ENCODE measurements at places on chromosomes 12 and 14. TPM values are rescaled to one million over a fixed set of nuclear protein-coding genes. Genes with fewer than 3 reads are reported as not detected.

LRTM2 gene
- not detected for polyA plus RNA-seq

KCNK10 gene
- not detected for polyA plus RNA-seq

CLEC14A gene
- polyA plus RNA-seq, result not detected

PRICKLE1 gene
- polyA plus RNA-seq, result 0.38 TPM

DNA sequence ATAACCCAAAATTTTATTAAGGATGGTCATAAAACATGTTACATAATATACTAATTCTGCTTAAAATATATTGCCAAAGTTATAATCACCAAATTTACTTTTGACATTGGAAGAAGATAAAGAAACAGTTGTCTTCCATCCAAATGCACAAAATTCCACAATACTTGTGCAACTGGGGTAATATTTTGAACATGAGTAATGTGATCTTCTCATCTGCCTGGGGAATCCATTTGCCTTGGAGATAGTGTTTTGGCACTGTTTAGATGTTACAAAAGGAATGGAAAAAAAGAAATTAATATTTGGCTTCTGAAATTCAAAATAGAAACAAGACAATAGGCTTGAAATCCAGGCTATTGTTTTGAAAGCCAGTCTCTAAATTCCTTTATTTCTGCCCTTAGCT is 9.1 kb downstream of the GPR19 start:
- H3K4me1 ChIP-seq, result no peaks in the 10 kb centered on the region
- DNase-seq, result no peak
- no peak overlapping the region for H3K27ac ChIP-seq
- H3K4me3 ChIP-seq, result no peak overlapping the region
- H3K36me3 ChIP-seq, result no peaks in the 10 kb centered on the region

DNA sequence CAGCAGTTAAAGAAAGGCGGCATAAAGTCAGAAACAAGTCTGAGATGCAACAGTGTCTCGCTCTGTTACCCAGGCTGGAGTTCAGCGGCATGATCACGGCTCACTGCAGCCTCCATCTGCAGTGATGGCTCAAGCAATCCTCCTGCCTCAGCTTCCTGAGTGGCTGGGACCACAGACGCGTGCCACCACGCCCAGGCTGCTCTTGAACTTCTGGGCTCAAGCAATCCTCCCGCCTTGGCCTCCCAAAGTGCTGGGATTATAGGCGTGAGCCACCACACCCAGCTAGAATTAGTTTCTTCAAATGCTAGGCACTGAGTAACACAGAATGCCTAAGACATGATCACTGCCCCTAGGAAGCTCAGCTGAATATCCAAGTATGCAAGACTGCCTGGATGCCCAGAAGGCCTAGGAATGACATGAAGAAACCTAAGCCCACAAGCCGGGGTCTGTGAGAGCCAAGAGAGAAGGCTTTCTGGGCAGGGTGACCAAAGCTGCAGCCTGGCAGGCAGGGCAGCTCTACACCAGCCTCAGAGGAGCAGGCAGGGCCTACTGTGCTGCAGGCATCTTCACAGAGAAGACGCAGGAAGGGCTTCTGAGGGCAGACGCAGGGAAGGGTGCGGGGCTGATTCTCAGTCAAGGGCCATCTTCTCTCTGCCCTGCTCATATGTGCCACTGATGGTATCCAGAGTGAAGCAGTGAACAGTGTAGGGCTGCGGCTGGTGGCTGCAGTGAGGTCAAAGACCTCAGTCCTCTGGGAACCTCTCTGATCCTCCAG is 4.3 kb upstream of the PPP2R5C start:
- peak overlapping the region; percentile 85 for H3K27ac ChIP-seq
- H3K4me1 ChIP-seq, result peaks cover 29% of the 10 kb centered on the region
- peak overlapping the region; percentile 33 for H3K4me3 ChIP-seq
- H3K27me3 ChIP-seq, result peaks cover 18% of the 10 kb centered on the region
- H3K36me3 ChIP-seq, result no peaks in the 10 kb centered on the region

DNA sequence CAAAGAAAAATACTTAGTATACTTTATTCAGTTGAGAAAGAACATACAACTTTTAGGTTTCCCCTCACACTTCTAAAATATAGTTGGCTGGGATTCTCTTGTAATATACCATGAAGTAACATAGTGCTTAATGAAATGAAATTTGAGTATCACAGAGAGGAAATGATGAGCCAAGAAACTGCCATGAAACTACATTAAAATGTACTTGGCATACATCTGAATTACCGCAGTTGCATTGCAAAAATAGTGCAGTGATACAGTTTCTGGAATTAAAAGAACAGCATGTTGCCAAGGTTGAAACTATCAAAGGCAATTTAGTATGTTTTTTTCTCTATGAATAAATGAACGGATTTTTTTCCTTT is 389.2 kb downstream of the TMEM117 start:
- no peak for DNase-seq
- H3K27ac ChIP-seq, result no peak overlapping the region
- H3K27me3 ChIP-seq, result peaks cover 2% of the 10 kb centered on the region
- no peaks in the 10 kb centered on the region for H3K36me3 ChIP-seq

DNA sequence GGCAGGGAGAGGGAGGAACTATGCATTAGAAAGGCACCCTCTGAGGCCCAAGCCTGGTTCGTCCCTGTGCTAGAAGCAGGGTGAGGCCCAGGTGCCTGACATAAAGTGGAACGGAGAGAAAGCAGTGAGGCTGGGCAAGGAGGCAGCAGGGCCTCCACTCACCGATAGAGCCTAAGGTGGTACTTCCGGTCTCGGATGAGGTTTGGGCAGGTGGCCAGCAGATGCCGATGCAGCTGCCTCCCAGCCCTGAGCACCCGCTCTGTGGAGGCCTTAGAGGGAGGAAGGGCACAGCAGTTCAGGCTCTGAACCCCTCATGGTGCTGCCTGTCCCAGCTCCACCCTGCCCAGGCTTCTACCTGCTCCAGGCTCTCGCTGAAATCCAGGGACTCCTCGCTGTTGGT is 7.1 kb downstream of the RAPGEF3 start:
- H3K27me3 ChIP-seq, result no peaks in the 10 kb centered on the region
- no peaks in the 10 kb centered on the region for H3K4me1 ChIP-seq
- no peak overlapping the region for H3K27ac ChIP-seq
- no peak overlapping the region for H3K4me3 ChIP-seq

DNA sequence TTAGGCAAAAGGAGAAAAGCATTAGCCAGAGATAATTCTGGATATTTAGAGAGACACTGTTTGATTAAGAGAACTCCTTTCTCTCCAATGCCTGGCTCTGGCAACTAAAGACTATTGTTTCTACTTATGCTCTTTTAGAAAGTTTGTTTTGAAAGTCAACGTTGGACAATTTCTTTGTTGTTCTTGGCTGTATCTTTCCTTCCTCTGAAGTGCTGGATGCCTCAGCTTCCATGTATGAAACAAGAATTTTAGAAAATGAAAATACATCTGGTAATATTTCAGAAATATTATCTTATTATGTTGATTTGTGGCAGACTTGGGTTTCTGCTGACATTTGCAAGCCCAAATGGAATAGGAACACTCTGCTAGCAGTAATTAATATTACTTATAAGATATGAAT is 382.6 kb downstream of the SNAPC1 start:
- H3K27me3 ChIP-seq, result peaks cover 12% of the 10 kb centered on the region
- H3K4me1 ChIP-seq, result no peaks in the 10 kb centered on the region
- no peak overlapping the region for H3K4me3 ChIP-seq
- H3K36me3 ChIP-seq, result no peaks in the 10 kb centered on the region

DNA sequence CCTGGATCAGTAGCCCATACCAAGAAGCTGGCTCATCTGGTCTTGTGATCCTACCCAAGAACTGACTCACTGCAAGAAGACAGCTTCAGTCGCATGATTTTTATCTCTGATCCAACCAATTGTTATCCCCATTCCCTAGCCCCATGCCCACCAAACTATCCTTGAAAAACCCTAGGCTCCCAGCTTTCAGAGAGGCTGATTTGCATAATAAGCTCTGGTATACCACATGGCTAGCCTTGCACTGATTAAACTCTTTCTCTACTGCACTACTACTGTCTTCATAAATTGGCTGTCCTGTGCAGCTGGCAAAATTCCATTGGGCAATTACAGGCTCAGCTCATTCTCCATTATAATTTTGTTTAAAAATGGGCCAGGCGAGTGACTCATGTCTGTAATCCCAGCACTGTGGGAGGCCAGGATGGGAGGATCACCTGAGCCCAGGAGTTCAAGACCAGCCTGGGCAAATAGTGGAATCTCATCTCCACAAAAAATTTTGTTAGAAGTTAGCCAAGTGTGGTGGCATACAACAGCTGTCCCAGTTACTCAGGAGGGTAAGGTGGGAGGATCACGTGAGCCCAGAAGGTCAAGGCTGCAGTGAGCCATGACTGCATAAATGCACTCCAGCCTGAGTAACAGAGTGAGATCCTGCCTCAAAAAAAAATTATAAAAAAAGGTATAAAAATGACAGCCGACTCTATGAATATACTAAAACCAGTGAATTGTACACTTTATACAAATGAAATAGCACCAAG is 76.7 kb upstream of the EIF5 start:
- H3K4me1 ChIP-seq, result peaks cover 2% of the 10 kb centered on the region
- no peak overlapping the region for H3K4me3 ChIP-seq
- no peak for DNase-seq

DNA sequence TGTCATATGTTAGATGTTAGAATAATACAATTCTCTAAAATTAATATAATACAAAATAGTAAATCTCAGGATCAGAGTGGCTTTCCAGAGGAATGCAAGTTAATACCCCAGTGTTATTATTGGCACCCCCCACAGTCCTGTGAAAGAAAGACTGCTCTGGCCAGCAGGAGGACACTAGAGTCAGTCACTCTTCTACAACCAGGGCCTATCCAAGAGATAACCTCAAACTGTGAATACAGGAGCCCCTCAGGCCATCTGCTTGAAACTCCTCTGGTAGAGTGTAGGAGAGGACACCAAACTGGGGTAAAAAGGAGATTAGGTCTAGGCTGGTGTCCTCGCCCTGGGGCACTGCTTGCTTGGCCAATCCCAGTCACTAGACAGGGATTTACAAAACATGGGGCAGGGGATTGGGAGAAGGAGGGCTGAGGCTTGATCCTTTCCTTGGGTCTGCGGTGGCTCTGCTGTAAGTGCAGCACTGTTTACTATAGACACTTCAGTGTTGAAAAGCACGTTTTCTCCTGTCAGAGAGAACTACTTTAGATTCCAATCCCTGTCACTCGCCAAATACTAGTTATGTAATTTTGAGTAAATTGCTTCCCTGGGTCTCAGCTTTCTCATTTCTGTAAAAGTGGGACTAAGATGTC is 44.5 kb upstream of the PTPRR start:
- no peak overlapping the region for H3K4me3 ChIP-seq
- DNase-seq, result no peak
- no peaks in the 10 kb centered on the region for H3K4me1 ChIP-seq
- H3K27ac ChIP-seq, result no peak overlapping the region
- no peaks in the 10 kb centered on the region for H3K36me3 ChIP-seq
- H3K27me3 ChIP-seq, result no peaks in the 10 kb centered on the region

DNA sequence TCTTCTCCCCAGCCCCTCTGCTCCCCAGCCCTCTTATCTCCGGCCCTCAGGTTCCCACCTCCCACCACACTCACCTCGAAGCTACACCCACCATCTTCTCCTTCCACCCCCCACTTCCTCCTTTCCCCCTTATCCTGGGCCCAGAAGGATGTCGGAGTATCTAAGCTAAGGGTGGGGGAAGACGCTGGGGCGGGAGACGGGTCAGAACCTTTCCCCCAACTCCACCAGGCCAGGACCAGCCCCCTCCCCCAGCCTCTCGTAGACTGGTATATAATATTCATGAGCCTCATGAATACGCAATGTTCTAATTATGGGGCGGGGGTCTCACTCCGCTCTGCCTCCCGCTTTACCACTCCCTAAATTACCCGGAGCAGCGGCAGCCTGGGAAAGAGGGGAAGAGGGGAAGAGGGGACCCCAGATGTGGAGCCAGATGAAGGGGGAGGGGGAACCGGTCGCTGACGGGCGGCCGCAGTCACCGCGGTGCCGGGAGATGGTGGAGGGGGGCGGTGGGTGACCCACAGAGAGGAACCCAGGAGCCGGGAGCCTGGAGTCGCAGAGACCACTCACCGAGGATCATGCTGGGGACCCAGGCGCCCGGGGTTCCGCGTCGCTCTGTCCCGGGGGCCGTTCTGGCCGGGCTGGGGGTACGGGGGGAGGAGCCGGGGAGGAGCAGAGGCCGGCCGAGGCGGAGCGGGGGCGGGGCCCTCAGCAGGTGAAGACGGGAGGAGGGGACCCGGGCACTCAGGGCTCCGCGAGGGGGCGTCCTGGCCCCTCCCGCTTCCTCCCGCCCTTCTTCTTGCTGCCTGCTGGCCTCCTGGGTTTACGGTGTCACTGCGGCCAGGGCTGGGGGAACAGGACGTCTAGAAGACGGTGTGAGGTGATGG is 6.4 kb upstream of the ZNF385A start:
- peaks cover 2% of the 10 kb centered on the region for H3K27me3 ChIP-seq
- peak; percentile 67 for DNase-seq
- H3K4me3 ChIP-seq, result peak overlapping the region; percentile 86
- peaks cover 40% of the 10 kb centered on the region for H3K4me1 ChIP-seq

DNA sequence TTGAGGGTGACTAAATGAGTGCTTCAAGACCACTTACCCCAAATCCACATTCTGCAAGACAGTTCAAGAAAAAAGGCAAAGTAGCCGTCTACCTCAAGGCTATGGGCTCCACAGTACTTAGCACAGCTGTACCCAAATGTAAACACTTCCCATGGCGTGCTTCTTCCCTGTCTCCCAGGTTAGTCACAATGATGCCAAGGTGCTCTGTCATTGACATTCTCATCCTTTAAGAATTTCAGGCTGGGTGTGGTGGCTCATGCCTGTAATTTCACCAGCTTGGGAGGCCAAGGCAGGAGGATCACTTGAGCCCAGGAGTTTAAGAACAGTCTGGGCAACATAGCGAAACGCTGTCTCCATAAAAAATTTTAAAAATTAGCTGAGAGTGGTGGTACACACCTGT is 51.2 kb upstream of the CERS5 start:
- H3K4me1 ChIP-seq, result peaks cover 24% of the 10 kb centered on the region
- H3K36me3 ChIP-seq, result no peaks in the 10 kb centered on the region
- DNase-seq, result no peak
- no peak overlapping the region for H3K4me3 ChIP-seq
- H3K27ac ChIP-seq, result no peak overlapping the region

DNA sequence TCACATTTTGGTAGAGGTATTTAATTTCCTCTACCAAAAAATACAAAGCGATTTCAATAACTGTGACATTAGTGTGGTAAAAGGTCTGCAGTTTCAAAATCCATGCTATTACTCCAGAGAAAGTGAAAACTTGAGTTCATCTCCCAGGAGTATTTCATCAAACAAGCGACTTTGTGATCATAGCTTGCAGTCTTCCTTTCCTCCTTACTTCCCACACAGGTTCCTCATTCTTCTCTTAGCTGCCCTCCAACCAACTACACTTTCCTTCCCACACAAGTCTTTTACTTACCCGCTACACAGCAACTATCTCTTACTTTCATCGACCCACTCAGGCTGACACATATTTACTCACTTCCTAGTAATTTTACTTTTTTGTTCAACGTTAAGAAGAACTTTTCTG is 413.4 kb upstream of the USP15 start:
- H3K27ac ChIP-seq, result no peak overlapping the region
- no peaks in the 10 kb centered on the region for H3K36me3 ChIP-seq
- no peak overlapping the region for H3K4me3 ChIP-seq
- no peaks in the 10 kb centered on the region for H3K27me3 ChIP-seq

DNA sequence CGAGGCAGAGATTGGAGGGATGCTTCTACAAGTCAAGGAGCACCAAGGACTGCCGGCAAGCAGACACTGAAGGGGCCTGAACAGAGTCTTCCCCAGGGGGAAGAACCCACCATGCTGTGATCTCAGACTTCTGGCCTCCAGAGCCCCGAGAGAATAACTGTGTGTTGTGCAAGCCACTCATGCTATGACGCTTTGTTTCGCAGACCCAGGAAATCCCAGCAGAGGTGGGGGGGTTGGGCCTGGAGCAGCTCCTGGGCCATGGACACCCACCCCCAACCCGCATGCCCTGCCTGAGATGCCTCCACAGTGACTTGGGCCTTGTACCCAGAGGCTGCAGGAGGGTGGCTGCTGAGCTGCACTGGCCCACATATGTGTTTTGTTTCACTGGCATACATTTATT is 31.2 kb downstream of the ARL6IP4 start:
- H3K27ac ChIP-seq, result no peak overlapping the region
- no peaks in the 10 kb centered on the region for H3K27me3 ChIP-seq
- H3K36me3 ChIP-seq, result no peaks in the 10 kb centered on the region
- DNase-seq, result no peak
- H3K4me3 ChIP-seq, result no peak overlapping the region

Data from immature natural killer cell (primary cell).